Hindlimb muscle (tissue), 1 donor: ENCODE measurements at places on chromosomes 12 and 14. TPM values are rescaled to one million over a fixed set of nuclear protein-coding genes. Genes with fewer than 3 reads are reported as not detected.

DNA sequence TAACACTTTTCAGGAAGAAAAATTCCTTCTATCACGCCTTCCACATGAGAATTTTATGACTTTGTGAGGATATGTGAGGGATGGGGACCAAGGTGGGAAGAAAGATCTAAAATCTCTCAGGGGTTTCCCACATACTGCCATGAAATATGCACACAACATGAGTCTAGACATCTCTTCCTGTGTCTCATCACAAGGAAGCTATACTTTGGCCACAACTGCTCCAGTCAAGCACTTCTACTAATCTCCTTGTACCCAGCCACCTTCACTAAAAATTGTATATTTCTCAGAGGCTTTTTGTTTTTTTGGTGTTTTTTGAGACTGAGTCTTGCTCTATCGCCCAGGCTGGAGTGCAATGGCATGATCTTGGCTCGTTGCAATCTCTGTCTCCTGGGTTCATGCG lies 3.2 kb downstream of the OSBPL8 start:
- DNase-seq: no peak

GRCh38 chr12:68807576-68808387 lies at the start of gene MDM2:
Gene MDM2, plus strand, starts transcription at chr12:68808177. Its CDS starts 301 bp downstream, at chr12:68808478.
- peak; percentile 96 for DNase-seq

- no peak for DNase-seq
These were observed 38.4 kb upstream of the ELK3 start for GRCh38 chr12:96155781-96156180.

GRCh38 chr12:105289114-105289904 lies 41.2 kb upstream of the C12orf75 start:
- DNase-seq: no peak

DNA sequence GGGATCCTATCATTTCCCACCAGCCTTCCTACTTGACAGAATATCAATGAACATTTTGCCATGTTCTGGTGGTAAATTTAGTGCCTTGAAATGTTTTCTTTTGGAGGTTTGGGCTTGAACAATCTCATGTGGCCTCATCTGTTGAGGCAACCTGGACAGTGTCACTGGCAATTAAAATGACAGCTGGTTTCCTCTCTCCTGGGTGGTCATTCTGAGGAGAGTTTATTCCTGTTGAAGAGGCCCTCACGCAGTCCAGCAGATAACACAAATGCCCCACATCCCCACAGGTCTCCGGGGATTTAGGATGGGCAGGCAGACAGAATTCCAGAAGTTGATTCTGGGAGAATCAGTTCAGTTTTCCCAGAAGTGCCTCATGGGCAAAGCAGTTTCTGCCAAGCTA lies 41.9 kb downstream of the MMAB start:
- no peak for DNase-seq

- no peak for DNase-seq
These were observed 31.2 kb downstream of the BCL11B start for GRCh38 chr14:99240627-99241324.

DNA sequence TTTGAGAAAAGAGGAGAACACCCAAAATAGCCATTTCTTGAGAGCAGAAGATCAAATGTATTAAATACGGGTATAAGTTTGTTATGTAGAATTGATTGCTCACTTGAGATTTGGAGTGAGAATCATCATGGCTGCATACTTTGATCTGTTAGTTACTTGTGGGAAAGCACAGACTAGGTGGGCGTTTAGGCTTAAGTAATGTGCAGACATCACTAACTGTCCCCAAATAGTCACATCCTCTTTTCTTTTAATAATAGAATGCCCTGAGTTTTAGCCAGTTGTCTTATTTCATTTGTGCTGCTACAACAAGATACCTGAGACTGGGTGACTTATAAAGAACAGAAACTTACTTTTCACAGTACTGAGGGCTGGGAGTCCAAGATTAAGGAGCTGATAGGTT lies 14.3 kb upstream of the GTF2A1 start:
- no peak for DNase-seq

GRCh38 chr12:97293541-97293940 lies 169.1 kb upstream of the RMST start:
- DNase-seq: no peak

DNA sequence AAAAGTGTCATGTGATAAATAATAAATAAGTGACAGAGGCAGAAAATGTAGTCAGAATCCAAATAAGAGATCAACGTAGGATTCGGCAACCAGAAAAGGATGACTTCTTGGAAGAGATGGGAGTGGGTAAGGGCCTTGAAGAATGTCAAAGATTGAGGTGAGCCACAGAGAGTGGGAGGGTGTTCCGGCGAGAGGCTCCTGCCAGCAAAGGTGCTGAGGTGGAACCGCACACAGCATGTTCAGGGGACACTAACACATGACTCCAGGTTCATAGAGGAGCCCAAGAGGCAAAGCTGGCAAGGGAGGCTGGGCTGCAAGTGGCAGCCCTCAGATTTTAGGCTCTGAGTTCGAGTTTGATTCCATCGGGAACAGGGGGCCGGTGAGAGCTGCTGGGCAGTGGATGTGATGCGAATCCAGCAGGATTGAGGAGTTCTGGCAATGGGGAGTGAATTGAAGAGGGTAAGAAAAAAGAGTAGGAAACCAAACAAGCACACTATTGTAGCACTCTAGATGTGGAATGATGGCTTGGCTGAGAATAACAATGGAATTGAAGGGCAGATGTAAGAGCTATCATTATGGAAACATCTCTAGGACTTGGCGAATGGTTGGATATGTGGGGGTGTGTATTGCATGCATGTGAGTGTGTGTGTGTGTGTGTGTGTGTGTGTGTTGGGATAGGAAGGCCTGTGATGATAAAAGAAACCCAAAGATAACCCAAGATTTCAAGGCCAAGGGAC lies 36.5 kb downstream of the LRRC74A start:
- no peak for DNase-seq

- DNase-seq: no peak
These were observed 2.8 kb downstream of the FOXG1 start for GRCh38 chr14:28769276-28769880.

DNA sequence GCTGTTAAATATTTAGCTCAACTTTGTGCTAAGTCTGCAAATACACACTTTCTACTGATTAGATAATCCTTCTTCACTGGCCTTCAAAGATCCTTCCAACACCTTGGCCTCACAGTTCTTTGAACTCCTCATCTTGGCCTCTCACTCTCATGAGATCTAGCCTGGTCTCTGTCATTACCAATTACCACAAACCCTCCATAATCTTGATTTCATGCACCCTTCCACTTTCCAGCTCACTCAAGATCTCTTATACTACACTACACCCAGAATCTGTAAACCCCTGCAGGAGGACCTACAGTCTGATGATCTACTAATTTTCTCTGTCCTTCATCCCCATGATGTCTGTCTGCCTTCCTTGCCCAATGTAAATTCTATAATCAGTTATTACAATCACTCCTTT lies 71.1 kb downstream of the DUSP16 start:
- no peak for DNase-seq

DNA sequence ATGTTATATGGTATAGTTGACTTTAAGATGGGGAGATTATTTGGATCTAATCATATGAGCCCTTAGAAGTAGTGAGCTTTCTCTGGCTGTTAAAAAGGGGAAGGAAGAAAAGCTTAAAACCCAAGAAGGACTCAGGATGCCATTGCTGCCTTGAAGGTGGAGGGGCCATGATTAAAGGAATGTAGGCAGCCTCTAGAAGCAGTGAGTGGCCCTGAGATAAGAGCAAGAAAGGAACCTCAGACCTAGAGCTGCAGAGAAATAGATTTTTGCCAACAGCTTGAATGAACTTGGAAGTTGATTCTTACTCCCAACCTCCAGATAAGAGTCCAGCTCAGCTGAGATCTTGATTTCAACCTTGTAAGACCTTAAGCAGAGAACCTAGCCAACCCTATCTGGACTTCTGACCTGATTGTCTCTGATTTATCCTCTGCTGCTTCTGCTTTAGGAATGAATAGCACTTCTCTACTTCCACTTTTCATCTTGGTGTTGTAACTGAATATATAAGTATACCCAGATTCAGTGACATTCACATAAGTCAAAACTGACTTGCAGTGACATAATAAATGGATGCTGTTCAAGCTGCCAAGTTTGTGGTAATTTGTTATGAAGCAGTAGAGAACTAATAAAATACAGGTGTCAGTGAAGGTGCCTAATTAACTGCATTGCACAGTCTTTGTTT lies 33.5 kb downstream of the RAD51B start:
- no peak for DNase-seq

- DNase-seq: no peak
These were observed 233.8 kb downstream of the ITPR2 start for GRCh38 chr12:26599096-26599695.

GRCh38 chr12:49335118-49335954 lies 1.7 kb downstream of the C1QL4 start:
- no peak for DNase-seq

- DNase-seq: no peak
These were observed 62.8 kb upstream of the CCDC91 start for GRCh38 chr12:28127455-28127854.

DNA sequence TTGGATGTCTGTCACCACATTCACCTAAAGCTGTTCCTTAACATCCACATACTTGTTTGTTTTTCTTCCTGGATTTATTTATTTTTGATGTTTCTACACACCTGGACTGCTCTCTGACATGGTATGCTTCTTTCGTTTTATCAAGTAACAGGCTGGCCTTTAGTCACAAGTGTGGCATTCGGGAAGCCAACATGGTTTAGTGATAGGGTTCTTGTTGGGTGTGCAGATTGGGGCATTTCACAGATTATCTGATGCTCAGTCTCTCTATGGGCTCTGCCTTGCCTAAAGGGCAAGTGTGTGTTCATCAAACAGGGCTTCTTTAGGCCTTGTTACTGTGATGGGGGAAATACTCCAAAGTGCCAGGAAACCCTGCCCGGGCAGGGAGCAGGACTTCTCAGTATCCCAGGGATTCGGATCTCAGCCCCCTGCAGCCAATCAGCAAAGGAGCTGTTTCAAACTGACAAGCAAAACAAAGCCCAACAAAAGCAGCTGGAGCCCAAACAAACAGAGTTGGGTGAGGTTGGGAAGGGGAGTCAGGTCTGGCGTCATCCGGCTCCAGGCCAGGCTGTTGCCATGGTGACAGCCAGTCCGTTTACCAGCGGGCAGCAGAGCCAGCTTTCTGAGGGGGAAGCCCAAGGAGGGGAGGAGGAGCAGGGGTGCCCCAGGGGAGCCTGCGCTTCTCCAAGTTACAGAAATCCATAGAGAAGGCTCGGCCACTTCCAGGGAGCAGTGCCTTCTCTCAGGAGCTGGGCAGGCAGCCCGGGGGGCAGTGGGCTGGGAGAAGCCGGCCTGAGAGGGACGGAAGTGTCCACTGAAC lies 31.9 kb downstream of the FOS start:
- DNase-seq: peak; percentile 86

GRCh38 chr14:68645371-68645770 lies 147.5 kb downstream of the ZFP36L1 start:
- no peak for DNase-seq

DNA sequence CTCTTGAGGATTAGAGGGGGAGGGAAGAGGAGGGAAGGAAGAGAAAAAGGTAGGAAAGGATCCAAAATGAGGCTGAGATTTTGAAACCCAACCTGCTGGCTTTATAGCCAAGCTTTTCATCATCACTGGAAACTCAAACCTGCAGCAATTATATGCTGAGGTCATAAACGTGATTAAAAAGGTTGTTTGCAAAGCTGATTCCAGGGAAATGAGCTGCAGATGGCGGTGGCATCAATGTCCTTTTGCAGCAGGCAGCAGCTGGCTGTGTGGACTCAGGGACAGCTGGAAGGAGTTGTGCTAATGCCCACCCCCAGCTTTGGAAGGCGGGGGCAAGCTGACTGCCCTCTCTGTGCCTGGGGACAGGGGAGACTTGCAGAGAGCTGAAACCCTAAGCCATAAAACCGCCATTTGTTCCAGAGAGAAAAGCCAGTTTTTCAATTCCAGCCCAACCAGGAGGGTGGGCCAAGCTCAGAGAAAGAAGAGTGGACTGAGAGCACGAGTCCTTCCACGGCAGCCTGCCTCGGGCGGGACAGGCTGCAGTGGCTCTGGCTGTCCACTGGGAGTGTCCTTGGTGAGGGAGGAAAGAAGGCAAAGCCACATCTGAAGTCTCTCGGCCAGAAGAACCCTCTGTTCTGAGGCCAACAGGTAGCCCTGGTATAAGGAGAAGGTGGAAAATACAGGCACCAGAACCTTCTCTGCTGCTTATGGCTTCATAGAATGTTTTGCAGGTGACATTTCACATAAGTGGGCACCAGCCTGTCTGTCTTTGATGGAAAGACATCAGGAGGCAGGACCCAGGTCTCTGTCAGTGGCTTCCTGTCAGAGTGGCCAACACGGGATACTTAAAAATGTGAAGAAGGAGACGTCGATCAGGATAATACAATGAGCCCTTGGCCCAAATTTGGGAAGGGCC lies 90.7 kb downstream of the SINHCAF start:
- peak; percentile 40 for DNase-seq

DNA sequence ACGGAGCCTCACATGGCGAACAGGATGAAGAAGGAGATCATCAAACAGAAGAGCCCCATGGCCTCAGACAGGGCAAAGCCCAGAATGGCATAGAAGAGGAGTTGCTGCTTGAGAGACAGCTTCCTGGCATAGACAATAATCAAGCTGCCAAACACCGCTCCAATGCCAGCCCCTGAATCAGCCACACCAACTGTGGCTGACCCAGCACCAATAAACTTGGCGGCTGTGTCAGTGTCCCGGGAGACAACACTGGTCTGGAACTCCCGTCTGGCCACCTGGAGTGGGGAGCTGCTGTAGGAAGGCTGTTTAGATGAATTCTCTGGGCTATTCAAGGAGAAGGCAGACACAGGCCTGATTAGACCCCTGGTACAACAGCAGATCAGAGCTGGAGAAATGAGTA lies 100.1 kb downstream of the HEATR5A start:
- no peak for DNase-seq

DNA sequence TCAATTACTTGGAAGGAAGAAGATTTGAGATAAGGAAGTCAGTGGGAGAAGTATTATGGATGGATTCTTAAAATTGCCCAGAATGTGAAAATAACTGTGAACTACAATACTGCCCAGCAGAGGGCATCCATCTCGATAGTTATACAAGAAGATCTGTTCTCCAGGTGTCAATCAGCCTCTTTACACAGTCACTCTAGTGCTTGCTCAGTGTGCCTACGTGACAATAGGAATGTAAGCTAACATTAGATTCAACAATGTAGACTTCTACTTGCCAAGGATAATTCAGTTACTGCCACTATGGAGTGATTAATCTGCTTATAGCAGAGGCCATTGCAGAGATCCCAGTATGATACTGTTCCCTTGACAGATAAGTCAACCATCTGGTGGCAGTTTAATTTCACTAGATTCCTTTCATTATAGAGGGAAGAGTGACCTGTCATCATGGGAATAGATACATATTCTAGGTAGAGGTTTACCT lies 10.6 kb upstream of the MAP4K5 start:
- DNase-seq: no peak

DNA sequence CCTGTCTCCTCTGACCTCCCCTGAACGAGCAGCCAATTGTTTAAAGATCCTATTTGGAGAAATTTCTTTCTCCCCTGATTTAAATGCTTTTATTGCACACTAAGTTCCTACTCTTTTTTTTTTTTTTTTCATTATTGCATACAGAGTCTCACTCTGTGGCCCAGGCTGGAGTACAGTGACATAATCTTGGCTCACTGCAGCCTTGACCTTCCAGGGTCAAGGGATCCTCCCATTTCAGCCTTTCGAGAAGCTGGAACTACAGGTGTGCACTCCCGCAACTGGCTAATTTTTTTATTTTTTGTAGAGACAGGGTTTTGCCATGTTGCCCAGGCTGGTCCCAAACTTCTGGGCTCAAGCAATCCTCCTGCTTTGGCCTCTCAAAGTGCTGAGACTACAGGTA lies 5.2 kb upstream of the P2RX7 start:
- no peak for DNase-seq

NKX2-1 gene
- polyA plus RNA-seq: not detected

TBX5 gene
- 0.43 TPM for polyA plus RNA-seq

AQP2 gene
- not detected for polyA plus RNA-seq

KCNA1 gene
- polyA plus RNA-seq: 0.10 TPM

IFI27L2 gene
- polyA plus RNA-seq: 12.7 TPM

ASCL1 gene
- polyA plus RNA-seq: not detected

RESF1 gene
- 19.7 TPM for polyA plus RNA-seq

KCNA5 gene
- 2.5 TPM for polyA plus RNA-seq
